ENCODE measurements at places on chromosomes 7 and 10. TPM values are rescaled to one million over a fixed set of nuclear protein-coding genes. Genes with fewer than 3 reads are reported as not detected.

DNA sequence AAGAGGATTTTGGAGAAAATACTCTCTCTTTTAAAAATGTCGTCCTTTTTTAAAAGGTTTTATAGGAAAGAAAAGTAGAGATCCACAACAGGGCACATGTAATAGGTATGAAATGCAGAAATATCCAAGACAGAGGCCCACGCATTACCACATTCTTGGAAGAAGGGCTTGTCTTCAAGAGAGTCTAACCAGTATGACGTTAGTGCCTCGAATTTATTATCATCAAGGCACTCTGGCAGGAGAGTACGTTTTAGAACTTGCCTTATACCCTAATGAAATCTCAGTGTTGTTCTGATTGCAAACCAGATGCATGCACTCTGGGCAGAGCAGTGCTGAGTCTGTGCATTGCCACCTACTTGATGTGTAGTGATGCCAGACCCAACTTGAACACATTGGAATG, 342.6 kb upstream of the NFE2L3 start:
- no peak for DNase-seq

- no peak for DNase-seq
Observed at GRCh38 chr7:27180431-27181420, 4.3 kb downstream of the HOXA11 start.

DNA sequence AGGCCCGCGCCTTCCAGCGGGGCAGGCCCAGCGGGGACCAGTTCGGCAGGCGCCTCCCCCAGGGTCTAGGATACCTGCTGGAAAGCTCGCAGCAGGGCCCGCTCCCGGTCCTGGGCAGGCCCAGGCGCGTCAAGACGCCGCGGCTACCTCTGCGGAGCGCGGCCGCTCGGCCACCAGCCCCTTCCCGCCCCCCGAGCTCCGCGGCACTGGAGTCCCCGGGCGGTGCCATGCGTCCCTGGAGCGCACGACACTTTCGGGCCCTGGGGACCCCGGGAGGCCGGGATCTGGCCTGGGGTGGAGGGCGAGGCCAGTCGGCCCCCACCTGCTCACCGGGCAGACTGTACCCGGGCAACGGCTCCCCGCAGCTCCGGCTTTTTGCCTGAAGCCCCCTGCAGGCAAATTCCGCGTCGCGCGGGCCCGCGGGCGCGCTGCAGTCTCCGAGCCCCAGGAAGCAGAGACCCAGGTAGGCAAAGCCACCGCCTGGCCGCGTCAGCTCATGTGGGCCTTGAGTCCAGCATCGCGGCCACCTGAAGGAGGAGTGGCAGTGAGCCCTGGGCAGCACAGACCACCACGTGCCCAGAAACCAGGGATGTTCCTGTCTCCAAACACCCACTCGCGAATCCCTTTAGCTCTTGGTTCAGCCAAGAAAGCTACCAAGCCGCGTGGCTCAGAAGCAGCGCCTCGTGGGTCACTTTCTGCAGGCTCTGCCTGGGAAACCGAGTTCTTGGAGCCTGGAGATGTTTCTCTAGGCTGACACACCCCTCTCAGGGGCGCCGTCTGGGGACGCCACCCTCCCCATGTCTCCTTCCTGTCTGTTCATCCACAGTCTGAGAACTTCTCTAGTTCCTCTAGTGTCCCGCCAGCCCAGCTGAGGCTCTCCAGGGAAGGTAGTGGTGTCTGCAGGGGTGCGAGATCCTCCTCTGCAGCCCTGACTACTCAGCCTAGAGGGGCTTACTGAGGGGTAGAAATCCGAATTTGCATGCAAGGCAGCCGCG, 46.1 kb upstream of the APBB1IP start:
- no peak for DNase-seq

GRCh38 chr10:88271761-88272543, 311.2 kb downstream of the RNLS start:
- DNase-seq: no peak

GRCh38 chr7:24721481-24722001, 35.7 kb downstream of the GSDME start:
- peak; percentile 72 for DNase-seq

GRCh38 chr10:99450156-99450555, 19.7 kb upstream of the GOT1 start:
- no peak for DNase-seq

DNA sequence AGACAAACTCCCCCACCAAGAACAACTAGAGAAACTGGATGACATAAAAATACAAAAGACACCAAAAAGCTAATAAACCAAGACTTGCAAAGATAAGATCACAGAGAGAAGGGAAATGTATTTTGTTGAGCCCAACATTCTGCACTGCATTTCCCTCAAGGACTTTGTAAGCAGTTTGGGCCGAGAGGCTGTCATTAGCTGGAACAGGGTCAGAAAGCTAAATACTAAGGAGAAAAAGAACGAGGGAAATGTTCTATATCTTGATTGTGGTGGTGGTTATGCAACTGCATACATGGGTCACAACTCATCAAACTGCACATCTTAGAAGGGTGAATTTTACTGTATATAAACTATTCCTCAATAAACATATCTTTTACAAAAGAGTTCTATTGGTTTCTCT, 315.0 kb downstream of the IPMK start:
- peak; percentile 17 for DNase-seq

GRCh38 chr7:150322114-150322832, 882 bp upstream of the LRRC61 start:
- DNase-seq: no peak

DNA sequence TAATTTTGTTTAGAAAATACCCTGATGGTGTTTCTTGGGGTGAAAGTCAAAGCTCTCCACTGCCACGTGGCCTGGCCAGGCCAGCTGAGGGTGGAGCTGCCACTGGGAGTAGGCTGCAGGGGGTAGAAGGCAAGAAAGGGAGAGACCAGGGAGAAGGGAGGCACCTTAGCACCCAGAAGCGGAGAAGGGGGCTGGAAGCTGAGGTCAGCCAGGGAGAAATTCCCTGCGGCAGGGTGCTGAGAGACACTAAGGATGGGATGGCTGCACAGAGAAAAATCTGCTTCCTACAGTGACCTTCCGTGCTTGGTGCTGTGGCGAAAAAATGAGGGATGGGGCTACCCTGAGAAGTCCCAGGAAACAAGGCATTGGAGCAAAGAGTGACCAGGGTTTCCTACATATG, 143.7 kb downstream of the SLIT1 start:
- DNase-seq: no peak

DNA sequence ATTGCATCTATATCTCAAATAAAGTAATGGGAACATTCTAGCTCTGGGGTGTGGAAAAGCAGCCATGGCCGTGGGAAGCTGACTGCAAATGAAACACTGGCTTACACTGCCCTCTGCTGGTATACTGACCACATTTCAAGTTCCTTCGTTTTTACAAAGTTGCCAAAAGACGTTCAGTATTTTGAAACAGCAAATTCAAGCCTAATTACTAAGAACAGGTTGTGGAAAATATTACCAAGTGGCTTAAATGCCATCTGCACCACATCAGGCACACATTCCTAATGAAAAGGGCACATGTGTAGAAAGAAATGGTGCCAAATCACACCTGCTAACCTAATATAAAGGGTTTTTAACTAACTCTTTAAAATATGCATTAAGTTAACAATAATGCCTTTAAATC, 83.9 kb downstream of the JAZF1 start:
- DNase-seq: peak; percentile 65

DNA sequence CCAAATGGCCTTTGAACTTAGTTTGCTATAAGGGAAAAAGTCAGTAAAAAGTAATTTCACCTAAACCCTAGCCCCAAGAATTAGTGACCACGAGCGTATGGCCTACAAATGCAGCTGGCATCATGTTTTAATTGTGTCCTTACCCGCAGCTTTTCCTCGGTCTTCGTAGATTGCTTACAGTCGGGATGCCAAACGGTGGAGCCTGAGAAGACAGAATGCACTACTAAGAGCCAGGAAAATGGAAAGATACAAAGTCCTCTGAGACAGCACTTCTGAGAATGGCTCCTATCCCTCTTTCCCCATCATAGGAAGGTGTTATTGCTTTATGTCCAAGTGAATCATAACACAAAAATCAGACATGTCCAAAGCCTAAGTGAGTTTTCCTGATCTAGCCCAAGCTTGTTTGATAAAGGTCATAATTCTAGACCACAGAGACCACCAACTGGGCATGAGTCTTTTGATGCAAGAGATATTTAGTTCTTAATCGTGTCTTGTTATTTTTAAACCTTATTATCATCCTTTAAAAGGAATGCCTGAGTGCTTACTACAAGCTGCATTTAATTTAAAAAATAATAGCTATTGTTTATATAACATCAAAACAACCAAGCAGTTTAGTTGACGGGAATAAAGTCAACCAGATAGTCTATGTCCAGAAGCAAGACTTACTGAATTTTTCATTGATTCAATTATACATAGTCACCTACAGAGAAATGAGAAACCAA, 83.7 kb upstream of the AFAP1L2 start:
- DNase-seq: no peak

Gene SLC26A3
- total RNA-seq: not detected

Gene SH2B2
- 15.0 TPM for total RNA-seq

Gene CRYGN
- not detected for total RNA-seq
